ENCODE measurements at places on chromosomes 7 and 10.
A peak's percentile ranks its signal among the peaks of the same experiment; 100 is the strongest.

GRCh38 chr7:101559586-101559985 is 69.5 kb downstream of the MYL10 start:
- no peak for DNase-seq

- no peak for DNase-seq
Observed at GRCh38 chr7:45236666-45237065, 79.1 kb downstream of the RAMP3 start.

DNA sequence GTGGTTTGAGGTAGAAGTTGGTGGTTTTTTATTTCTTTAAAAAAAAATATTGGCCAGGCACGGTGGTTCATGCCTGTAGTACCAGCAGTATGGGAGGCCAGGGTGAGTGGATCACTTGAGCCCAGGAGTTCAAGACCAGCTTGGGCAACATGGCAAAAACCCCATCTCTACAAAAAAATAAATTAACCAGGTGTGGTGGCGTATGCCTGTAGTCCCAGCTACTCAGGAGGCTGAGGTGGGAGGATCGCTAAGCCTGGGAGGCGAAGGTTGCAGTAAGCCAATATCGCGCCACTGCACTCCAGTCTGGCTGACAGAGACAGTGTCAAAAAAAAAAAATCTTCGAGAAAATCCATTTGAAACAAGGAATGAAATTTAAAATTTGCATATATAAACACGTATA is 1.1 kb downstream of the IL2RA start:
- no peak for DNase-seq

DNA sequence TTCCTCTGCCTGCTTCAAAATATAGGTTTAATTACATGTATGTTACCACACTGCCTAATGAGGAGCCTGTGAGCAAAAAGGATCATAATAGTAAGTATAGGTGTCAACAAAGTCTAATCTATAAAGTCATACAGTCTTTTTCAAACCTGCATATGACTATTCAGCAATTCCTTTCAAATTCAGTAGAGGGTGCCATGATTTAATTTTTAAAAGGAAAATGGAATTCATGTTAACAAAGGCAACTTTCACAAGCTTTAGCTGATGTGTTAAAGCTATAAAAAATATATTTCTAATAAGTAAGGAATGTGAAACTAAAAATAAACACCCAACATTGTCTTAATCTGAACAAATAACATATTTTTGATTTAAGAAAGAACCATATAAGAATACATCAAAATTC is 52.1 kb downstream of the MPP7 start:
- peak; percentile 61 for DNase-seq

- DNase-seq = no peak
Observed at GRCh38 chr10:50397312-50398140, 146.2 kb upstream of the ASAH2 start.

DNA sequence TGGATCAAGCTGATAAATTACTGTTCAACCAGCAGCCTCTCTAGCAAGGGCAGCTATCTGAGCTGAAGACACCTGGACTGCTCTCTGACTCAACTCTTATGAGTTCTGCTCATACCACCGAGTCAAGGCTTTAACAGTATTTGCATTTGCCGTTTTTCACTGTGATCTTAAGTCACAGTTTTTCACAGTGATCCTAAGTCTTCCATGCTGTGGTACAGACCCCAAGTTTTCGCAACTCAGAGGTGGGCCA is 31.3 kb downstream of the PIP4K2A start:
- DNase-seq = no peak

DNA sequence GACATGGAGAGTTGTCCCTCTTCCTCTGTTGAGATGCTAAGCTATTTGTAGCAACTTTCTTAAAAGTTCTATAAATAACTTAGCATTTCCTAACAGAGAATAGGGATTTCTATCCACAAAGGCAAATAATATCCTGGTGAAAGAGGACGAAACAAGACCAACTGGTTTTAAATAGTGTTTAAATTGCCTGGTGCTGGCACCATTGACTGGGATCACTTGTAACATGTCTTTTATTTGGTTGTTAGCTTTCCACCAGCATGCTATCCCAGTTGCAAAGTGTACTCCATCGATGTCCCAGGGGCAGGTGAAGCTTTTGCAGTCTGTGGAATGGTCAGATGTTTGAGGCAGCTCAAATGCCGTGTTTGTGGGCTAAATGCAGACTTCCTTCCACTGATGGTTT is 3.7 kb downstream of the SUFU start:
- DNase-seq = peak; percentile 16

DNA sequence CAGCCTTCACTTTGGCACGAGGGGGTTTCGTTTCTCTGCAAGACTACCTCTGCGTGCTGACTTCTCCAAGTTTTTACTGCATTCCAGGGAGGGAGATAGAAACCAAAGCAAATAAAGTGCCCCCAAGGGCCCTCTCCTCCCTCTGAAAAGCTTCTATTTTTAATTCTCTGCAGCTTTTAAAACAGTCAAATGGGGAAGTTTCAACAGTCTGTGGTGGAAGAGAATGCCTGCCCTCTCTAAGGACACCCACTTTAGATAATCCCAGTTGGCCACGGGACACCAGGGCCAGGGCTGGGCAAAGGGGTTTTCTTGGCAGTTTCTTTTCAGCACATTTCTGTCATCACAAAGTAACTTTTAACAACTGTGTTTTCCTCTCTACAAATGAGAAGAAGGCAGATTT is 386.7 kb upstream of the NPVF start:
- DNase-seq = no peak

Measured in PC-3 (cell line).